Iris pigment epithelial cell (primary cell): ENCODE measurements at places on chromosomes 4 and X.

- no peak for DNase-seq
Observed at GRCh38 chr4:16329125-16329796, 103.0 kb upstream of the TAPT1 start.

- peak; percentile 31 for DNase-seq
Observed at GRCh38 chr4:104747635-104748034, 252.9 kb upstream of the CXXC4 start.

- DNase-seq: peak; percentile 54
Observed at GRCh38 chr4:81214881-81215868, at the start of gene PRKG2. PRKG2 (minus strand) TSS chr4:81215222; CDS start chr4:81205047, 10,175 bp downstream.

DNA sequence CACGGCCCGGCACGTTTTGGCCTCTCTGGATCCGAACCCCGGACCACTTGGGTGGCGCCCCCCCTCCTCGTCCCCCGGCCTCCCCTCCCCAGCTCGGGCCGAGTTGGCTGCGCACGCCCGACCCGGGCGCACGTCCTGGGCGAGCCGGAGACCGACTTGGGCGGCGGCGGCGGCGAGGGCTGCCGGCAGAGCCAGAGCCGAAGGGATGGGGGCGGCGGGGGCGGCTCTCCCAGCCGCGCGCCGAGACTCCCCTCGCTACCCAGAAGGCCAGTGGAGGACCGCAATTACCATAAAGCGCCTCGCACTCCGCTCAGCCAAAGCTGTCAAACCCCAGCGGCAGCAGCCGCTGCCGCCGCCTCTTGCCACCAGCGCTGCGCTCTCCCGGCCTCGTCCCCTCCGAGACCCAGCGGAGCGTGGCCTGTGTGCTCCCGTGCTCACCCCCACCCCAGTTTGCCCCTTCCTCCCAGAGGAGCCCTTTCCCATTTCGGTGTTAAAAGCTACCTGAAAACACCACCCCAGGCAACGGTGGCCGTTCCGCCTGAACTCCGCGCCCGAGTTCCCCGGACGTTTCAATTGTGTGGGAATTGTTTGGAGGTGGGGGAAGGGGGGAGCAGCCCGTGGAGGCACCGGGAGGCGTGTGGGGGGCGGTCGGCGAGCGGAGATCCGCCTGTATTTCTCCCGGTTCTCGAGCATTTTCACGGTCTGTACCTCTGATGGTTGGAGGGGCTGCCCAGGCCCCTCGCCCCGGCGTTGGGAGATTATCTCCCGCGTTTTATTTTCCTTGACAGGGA is 701 bp upstream of the BCOR start:
- DNase-seq: peak; percentile 63

DNA sequence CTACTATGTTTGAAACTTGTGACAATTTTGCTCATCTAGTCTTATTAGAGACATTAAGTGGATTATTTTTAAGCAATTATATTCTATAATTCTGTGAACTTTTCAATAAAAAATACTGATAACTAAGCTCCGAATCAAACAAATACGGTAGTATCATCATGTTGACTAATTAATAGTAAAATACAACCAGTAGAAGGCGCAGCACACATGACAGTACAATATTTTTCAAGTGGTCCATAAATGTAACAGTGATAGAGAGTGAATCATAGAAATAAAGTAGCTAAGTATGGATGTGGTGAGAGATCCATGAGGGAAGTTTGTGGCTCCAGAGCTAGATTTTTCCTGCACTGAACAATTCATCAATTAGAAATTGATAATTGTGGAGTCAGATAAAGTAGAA is 666.2 kb downstream of the KCTD8 start:
- DNase-seq: no peak

DNA sequence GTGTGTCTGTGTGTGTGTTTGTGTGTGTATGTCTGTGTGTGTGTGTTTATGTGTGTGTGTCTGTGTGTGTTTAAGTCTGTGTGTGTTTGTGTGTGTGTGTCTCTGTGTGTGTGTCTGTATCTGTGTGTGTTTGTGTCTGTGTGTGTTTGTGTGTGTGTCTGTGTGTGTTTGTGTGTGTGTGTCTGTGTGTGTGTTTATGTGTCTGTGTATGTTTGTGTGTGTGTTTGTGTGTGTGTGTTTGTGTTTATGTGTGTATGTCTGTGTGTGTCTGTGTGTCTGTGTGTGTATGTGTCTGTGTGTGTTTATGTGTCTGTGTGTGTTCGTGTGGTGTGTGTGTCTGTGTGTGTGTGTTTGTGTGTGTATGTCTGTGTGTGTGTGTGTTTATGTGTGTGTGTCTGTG is 11.4 kb downstream of the IL9R start:
- DNase-seq: no peak

DNA sequence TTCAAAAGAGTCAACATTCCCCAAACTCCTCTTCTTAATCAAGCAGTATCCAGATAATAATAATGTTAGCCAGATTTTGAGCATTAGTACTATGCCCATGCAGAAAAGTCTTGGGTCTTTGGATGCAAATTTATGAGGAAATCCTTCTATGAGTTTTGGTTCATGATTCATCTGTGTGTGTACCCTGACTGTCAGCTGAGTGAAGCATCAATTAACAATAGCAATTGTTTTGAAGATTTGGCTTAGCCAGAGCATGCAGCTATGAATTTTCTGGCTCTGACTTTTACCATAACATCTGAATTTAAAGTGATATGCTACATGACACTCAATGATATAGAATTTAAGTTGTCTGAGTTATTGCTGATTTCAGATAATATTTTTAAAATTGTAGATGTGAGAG is 145.8 kb downstream of the KLHL4 start:
- DNase-seq: no peak

DNA sequence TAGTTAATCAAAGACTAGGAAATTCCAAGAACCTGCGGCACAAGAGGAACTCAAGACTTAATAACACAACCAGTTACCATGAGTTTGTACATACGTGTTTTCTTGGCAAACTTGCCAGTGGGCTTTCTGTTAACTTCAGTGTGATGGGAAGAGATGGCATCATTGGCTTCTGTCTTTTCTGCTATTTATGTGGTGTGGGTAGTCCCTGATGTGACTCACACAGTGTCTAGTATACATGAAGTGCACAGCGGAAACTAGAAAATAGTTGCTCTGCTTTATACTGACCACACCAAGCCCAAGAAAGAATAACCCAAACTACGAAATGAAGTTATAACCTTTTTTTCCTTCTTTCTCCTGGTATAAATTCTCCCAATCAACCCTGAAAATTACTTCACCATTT is 24.5 kb downstream of the DAPP1 start:
- no peak for DNase-seq

DNA sequence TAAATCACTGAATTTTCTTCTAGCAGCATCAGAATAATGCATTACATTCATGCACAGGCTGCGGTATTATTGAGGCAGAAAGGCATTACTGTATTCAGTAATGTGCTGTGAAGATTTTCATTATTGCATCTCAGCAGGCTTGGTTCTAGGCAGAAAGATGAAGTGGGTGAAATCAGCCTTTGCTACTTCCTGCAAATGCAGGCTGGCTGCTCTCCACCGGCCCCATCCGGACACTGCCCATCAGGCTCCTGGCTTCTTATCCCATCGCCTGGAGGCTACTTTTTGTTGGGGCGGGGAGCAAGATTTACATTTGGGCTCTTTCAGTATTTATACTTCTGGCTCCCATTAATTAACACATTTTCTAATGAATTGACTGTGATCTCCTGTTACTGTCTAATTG is 117.8 kb downstream of the FRAS1 start:
- DNase-seq: no peak

- DNase-seq: peak; percentile 91
Observed at GRCh38 chr4:8534129-8534528, 46.1 kb upstream of the GPR78 start.

GRCh38 chr4:17490575-17491059 is 21.3 kb downstream of the QDPR start:
- no peak for DNase-seq

GRCh38 chr4:163666332-163666873 is 171.9 kb downstream of the TMA16 start:
- DNase-seq: no peak

- DNase-seq: no peak
Observed at GRCh38 chrX:69232945-69233344, 67.7 kb upstream of the PJA1 start.

- peak; percentile 78 for DNase-seq
Observed at GRCh38 chr4:138919094-138919936, 96.3 kb upstream of the NOCT start.

DNA sequence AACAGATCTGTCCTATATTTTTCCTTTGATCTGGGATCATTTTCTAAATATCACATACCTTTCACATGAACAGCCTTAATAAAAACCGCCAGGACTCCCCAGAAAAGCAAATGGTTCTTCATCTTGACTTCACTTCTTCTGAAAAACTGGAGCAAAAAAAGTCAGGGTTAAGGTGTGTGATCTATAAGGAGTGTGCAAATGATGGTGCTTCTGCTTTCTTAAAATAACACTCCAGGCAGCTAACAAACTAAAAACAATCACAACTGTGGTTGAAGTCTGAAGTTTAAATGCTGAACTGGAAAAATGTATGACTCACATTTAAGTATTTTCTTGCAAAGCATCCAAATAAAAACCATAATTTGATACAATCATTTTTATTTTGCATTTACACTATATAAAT is at the start of gene JCHAIN:
Gene JCHAIN (minus strand): TSS at position 140 of the 400 bp plus-strand sequence. CDS start 18 bp downstream, at position 122.
- DNase-seq: peak; percentile 55

DNA sequence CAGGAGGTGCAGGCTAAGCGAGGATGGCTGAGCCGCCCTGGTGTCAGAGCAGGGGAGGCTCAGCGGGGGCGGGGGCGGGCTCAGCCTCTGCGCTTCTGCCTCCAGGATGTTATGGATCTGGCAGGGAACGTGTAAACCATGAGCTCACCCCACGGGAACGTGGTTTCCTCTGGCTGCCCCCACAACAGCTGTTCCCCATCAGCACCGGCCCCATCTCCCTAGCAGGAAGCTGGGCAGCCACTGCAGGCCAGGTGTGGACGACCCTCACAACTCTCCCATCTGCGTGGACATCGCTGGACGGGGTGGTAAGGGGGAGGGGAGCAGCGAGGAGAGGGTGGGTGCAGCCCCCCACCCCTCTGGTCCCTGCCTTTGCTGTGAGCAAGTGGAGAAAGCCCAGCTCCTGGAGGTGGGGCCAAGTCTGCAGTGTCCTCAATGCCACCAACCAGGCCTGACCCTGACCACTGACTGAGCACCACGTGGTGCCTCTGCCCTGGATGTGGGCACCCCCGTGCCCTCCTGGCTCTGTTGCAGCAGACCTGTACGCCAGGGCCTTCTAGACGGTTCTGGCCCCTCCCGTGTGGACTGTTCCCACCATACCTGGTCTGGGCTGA is 28.1 kb upstream of the SPON2 start:
- DNase-seq: peak; percentile 94

GRCh38 chr4:212438-213188 is 88.3 kb downstream of the ZNF718 start:
- DNase-seq: peak; percentile 97

GRCh38 chr4:84699001-84699671 is 116.2 kb downstream of the CDS1 start:
- DNase-seq: no peak

- no peak for DNase-seq
Observed at GRCh38 chr4:152278505-152279233, 257.2 kb downstream of the FBXW7 start.

DNA sequence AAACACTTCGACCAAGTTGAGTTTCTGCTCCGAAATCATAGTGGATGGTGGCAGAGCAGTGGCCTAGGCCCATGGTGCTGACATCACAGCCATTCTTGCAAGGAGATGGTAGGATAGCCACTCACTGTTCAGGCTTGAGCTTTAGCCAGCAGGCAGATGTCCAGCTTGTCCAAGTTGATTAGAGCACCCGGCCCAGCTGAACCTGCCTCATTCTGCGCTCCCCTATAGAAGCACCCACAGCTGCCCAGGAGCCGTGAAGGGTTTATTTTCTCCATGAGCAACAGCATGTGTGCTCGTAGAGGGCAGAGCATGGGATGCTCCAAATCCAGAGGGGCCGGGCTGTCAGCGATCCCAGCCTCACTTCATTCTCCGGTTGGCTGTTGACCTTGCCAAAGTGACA is 16.2 kb downstream of the PIGG start:
- DNase-seq: no peak

- no peak for DNase-seq
Observed at GRCh38 chr4:151458148-151458547, 49.2 kb downstream of the FHIP1A start.

DNA sequence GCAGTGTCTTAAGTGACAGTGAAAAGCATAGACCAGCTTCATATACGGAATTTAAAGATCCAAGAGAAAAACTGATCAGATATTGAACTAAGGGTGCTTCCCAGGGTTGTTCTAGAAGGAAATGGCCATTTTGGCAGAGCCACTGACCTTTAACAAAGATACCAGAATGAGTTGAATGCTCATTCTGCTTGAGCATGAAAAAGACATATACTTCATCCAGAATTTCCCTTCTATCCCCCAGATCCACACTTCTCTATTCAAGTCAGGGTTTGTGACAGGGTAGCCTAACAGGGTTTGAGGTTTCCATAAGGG is 45.6 kb upstream of the FAM9C start:
- no peak for DNase-seq

DNA sequence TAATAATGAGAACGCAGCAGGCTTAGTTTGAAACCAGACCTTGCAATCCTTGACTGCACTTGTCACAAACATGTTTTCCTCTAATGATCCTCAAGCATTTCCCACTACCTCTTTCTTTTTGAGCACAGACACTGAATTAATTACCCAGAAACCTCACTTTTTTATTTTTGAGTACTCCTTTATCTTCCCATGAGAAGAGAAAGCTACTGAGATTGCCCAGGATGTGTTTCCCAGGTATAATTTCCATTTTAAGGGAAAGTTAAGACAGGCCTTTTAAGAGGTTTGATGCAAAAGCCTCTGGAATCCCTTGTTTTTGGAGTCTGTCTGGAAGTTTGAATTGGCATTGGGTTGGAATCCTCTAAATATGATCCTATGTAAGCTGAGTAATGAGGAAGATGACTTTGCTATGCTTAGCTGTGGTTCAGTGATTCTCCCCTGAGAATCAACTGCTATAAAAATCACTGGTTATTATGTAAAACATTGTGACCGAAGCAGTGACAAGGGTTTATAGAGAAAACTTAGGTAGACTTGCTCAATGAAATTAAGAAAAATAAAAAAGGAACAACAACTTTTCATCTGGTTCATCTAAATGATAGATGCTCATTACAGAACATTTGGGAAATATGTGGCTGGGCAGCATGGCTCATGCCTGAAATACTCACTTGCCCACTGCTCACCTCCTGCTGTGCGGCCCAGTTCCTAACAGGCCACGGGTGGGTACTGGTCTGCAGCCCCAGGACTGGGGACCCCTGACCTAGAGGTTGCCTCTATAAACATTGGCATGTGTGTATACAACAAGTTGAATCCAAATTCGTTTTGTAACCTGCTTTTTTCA is 10.8 kb upstream of the RHOH start:
- peak; percentile 21 for DNase-seq

DNA sequence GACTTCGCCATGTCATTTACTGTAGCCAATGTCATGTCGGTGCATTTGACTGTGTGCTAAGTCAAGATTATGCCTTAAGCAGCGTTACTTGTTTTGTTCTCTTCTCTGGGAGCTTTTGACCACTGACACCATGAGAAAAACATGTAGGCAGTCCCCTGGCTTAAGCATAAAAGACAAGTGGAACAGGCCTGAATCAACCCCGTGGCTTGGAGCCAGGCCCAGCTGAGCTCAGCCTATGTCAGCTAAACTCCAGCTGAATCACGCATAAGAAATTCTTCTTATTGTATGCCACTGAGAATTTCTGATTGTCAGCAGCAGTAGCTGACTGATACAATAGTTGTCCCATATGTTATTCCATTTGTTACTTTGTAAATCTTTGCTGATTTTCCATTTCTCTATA is 261.9 kb downstream of the CBLL2 start:
- DNase-seq: peak; percentile 85
